Tibial nerve (tissue), 4 donors: ENCODE measurements at places on chromosomes 3 and 15. TPM values are rescaled to one million over a fixed set of nuclear protein-coding genes. Genes with fewer than 3 reads are reported as not detected.

SSUH2 gene
- not detected for total RNA-seq

CRYBG3 gene
- 48.1 TPM for total RNA-seq

BCHE gene
- total RNA-seq = not detected

GRCh38 chr3:59106085-59106648 lies 56.3 kb upstream of the CFAP20DC start:
- DNase-seq = no peak

GRCh38 chr3:182618085-182618732 lies 175.1 kb upstream of the ATP11B start:
- DNase-seq = no peak
